ENCODE measurements at places on chromosomes 16 and 17. TPM values are rescaled to one million over a fixed set of nuclear protein-coding genes. Genes with fewer than 3 reads are reported as not detected.

The ENPP7 gene
- not detected for total RNA-seq

The KRTAP4-5 gene
- total RNA-seq = not detected

The CCL5 gene
- total RNA-seq = not detected

The UBE2I gene
- total RNA-seq = 165 TPM

The GPS1 gene
- total RNA-seq = 113 TPM

The ITGB3 gene
- total RNA-seq = 2.7 TPM

The IL34 gene
- total RNA-seq = 96.5 TPM

The MYL11 gene
- not detected for total RNA-seq

The ATP2C2 gene
- total RNA-seq = 37.5 TPM

The NLRC3 gene
- 0.51 TPM for total RNA-seq

The FLOT2 gene
- total RNA-seq = 57.5 TPM

The CRYM gene
- 6.2 TPM for total RNA-seq

The STH gene
- total RNA-seq = not detected

The LDHD gene
- 19.2 TPM for total RNA-seq

The SLFN12L gene
- total RNA-seq = 0.76 TPM

The LPCAT2 gene
- total RNA-seq = 12.1 TPM

The LITAFD gene
- not detected for total RNA-seq

The VASN gene
- total RNA-seq = 10.8 TPM

The MARVELD3 gene
- total RNA-seq = 6.1 TPM

The PAGR1 gene
- total RNA-seq = 35.2 TPM

The B4GALNT2 gene
- total RNA-seq = 2.1 TPM

The ABCC12 gene
- total RNA-seq = not detected

The SKAP1 gene
- 1.5 TPM for total RNA-seq

The IGFALS gene
- total RNA-seq = 2.4 TPM

The MFSD11 gene
- total RNA-seq = 32.3 TPM

The CALB2 gene
- total RNA-seq = 4.3 TPM

The TEKT5 gene
- total RNA-seq = not detected
